ENCODE measurements at places on chromosomes 5 and 9.

DNA sequence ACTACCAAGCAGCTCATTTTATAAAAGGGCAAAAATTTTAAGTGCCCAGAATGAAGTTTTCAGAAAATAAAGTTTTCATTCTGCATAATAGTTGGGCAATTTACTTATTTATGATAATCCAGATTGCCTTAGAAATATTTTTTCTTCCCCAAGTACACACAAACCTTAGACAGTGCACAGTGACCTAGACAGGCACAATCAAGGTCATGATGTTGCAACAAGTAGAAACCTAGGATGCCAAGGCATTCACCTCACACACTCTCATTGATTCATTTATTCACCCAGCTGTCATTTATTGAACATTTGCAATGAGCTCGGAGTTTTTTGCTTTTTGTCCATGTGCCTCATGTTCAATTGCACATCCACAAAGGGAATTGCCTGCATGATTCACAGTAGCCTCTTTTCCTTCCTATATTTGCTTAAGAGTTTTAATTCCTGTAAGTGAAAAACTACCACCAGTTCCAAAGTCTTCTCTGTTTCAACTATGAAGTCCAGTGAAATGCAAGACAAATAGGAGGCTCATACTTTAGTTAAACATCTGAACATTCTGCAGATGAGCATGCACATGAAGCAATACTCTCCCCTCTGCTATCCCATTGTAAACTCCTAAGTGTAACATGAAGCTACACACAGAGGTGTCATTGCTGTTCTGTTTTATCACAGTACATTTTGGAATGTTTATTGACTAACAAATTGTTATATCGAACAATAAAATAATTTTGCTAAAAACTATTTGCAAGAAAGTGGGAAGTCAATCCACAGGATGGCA lies 122.9 kb downstream of the HINT1 start:
- DNase-seq = no peak

DNA sequence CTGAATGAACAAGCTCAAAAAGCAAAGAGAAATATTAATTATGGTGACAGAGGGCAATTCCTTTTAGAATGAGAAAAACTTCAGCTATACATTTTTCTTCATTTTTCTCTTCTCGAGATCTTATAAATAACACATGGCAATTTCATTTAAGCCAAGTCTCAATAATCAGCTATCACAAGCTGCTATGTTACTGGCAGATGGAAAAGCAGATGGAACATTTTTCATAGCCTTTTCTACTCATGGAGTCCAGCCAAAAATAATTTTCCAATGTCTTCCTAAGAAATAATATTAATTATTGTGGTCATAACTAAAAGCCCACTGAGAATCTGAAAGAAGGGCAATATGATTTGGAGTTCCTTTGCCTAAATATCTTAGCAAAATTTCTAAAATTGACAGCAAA lies 35.6 kb downstream of the SKIC3 start:
- DNase-seq = no peak

DNA sequence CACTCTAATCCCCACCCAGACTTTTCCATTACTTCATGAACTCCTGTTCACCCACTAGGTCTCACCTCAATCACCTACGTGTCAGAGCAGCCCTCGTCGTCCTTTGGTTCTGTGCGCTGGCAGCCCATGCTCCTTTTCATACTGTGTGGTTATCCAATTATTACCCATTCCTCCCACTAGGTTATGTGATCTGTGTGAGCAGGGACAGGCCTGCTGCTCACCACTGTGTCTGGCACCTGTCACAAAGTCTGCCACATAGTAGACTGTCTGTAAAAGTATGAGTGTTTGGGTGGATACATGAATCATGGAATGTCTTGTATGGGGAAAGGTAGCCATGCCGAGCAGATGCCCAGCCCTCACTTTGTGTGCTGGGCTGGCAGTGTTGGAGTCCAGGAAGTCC lies 12.1 kb upstream of the SMAD5 start:
- no peak for DNase-seq

DNA sequence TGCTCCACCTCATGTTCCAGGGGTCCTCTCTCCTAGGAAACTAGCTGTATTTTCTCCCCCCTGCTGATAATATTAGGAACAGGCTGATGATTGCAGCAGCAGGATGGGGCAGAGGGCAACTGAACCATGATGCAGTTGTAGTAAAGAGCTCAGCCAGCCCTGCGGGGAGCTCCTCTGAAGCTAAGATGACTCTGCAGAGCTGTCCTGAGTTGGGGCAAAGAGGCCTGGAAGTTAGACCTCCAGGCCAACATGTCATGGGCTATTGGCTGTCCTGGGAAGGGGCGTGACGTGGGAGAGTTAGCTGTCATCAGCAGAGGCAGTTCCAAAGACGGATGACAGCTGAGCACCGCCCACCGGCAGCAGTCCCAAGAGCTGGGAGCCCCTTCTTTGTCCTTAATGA lies 6.6 kb upstream of the FBP1 start:
- DNase-seq = no peak

DNA sequence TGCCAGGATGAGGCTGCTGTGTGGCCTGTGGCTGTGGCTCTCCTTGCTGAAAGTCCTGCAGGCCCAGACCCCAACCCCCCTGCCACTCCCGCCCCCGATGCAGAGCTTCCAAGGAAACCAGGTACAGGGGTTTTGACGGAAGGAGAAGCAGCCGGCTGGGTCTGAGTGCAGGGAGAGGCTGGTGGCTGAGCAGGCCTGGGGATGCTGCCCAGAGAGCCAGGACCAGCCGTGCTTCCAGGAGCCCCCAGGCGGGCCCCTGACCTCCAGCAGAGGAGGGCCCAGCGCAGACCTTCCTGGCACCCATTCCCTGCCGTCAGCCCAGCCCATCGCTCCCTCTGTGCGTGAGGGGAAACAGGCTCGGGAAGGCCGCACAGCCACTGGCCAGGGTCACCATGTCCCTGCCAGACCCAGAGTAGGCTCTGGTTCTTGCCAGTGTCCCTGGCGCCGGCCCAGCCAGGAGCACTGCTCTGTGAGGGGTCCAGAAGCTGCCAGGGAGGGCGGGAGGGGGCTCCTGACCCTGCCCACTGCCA lies 313 bp downstream of the LCN12 start:
- no peak for DNase-seq

- DNase-seq = no peak
Observed at GRCh38 chr5:97737608-97738007, 554.6 kb upstream of the RIOK2 start.

- no peak for DNase-seq
Observed at GRCh38 chr9:20473515-20474013, 148.7 kb downstream of the MLLT3 start.

DNA sequence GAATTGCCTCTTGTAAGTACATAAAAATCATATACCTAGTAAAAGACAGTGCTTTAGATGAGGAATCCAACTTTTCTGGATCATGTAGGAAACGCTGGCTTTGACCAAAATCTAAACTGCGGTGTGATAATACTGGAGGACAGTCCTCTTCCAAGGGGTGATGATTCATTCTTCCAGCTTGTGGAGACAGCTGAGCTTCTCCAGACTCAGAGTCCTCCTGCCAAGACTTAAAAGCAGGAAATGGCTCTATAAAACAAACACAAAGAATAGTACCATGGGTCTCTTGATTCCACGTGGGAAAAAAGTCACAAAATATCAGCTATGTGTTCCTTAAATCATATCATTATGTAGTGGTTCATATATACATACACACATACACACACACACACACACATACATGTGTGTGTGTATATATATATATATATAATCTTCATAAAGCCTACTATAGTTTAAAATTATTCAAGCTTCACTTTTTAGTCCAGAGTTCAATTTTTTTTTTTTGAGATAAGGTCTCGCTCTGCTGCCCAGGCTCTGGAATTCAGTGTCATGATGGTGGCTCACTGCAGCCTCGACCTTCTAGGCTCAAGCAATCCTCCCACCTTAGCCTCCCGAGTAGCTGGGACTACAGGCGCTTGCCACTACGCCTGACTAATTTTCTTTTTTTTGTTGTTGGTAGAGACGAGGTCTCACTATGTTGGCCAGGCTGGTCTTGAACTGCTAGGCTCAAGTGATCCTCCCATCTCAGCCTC lies 65.0 kb downstream of the PKD2L2 start:
- DNase-seq = no peak

- DNase-seq = no peak
Observed at GRCh38 chr5:54859316-54859715, 126.1 kb downstream of the ESM1 start.

DNA sequence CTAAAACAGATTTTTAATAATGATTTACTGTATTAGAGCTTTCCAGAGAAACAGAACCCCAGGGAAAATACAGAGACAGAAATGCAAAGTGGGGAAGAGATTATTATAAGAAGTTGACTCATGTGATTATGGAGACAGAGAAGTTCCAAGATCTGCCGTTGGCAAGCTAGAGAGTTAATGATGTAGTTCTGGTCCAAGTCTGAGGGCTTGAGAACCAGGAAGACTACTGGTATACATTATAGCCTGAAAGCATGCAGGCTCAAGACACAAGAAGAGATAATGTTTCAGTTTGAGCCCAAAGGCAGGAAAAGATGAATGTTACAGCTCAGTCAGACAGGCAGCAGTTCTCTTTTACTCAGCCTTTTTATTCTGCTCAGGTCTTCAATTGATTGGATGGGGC lies 98.8 kb upstream of the NFIL3 start:
- no peak for DNase-seq

- DNase-seq = no peak
Observed at GRCh38 chr9:69090946-69091345, 55.4 kb downstream of the FXN start.

GRCh38 chr9:82820186-82820585 lies 242.8 kb downstream of the RASEF start:
- DNase-seq = no peak

All from stimulated activated CD8-positive, alpha-beta memory T cell treated with anti-CD3 and anti-CD28 coated beads, Interleukin-2, amount 100 ng/mL, for 1 hour (primary cell).